Activated CD4-positive, CD25-positive, alpha-beta regulatory T cell treated with anti-CD3 and anti-CD28 coated beads, Interleukin-2, amount 50 U/mL, for 16 hours (primary cell): ENCODE measurements at places on chromosomes 6 and 20.

GRCh38 chr20:35039146-35039545 is 53.5 kb downstream of the TRPC4AP start:
- DNase-seq: no peak

- no peak for DNase-seq
Observed at GRCh38 chr6:37368961-37369320, 15.2 kb downstream of the RNF8 start.

DNA sequence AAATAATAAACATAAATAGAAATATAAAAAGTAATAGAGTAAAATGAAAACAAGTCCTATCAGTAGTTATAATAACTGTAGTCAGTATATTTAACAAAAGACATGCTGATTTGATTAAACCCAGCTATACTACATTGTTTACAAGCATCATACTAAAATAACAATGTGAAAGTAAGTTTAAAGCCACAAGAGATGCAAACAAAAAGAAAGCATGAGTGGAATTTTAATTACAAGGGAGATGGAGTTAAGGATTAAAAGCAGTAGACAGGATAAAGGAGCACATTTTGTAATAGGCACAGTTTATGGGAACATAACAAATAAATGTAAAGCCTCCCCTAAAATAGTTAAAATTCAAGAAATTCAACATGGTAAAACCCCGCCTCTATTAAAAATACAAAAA is 41.5 kb downstream of the SENP6 start:
- DNase-seq: no peak

DNA sequence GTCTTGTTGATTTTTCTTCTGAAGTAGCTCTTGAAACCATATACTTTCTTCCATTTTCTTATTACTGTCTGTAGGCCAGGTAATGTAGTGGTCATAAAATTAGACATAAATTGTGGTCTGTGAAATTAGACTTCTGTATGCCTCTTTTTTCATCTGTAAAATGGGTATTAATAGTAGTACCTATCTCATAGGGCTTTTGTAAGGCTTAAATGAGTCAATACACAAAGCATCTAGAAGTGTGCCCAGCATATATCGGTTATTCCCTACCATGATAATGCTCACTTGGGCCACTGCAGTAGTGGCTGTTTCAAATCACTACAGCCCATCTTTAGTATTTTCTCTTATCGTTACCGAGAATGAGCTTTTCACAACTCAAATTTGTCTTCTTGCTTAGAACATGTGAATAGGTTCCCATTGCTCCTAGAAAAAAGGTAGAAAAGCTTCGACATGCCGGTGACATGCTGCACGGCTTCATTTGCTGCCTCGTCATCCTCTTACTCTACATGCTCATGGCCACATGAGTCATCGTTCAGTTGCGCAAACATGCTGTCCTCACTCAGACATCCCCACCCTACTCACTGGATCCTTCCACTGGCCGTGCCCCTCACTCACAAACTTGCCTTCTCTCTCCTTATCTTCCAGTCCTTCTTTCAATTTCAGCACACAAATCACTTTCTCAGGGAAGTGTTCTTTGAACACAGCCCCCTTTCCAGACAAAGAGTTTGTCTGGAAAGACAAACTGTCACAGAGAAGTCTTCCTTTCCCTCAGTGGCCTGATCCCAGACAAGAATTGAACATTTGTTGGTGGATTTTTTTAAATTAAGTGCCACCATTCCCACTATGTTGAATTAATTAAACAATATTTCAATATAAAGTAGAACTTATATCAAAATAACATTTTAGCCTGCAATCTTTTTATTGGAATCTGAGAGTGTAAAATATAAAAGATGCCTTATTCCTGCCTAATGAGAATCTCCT is 32.2 kb upstream of the ERVFRD-1 start:
- DNase-seq: no peak

GRCh38 chr6:54737247-54737646 is 109.3 kb upstream of the FAM83B start:
- DNase-seq: no peak

DNA sequence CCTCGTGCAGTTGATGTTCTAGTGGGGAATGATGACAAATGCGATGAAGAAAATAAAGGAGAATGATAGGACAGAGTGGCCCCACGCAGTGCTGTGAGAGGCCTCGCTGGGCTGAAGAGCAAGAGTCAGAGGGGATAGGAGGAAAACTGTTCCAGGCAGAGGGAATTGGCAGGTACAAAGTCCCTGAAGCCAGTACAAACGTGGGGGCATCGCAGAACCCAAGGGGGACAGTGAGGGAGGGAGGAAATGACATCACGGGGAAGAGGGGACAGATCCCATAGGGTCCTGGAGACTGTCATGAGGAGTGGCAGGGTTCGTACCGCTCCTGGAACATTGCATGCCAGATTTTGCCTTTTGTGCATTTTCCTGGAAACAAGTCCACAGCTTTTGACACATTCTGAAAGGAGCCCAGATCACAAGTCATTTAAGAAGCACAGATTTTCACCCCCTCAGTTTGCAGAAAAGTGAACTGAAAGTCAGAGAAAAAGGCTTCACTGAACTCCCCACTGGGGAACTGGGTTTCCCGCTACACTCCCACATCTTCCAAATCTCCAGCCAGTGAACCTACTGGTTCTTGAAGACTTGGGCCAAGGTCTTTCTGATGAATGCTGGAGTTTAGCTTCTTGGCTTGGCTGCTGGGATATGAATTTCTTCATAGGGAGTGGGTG is 77.0 kb downstream of the SULF2 start:
- no peak for DNase-seq

DNA sequence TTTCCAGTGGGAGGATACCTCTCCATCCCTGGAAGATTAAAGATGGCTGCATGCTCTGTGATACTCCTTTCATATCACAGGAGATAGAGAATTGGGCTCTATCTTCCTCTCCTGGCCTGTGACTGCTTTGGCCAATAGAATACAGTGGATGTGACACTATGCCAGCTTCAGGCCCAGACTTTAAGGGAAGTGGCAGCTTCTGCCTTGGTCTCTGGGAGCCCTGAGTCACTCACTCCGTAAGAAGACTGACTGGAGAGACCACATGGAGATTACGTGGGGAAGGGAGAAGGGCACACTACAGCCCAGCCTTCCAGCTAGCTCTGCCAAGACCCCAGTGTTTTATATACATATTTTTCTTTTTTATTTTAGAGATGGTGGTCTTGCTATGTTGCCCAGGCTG is 10.4 kb upstream of the MMP9 start:
- DNase-seq: no peak

DNA sequence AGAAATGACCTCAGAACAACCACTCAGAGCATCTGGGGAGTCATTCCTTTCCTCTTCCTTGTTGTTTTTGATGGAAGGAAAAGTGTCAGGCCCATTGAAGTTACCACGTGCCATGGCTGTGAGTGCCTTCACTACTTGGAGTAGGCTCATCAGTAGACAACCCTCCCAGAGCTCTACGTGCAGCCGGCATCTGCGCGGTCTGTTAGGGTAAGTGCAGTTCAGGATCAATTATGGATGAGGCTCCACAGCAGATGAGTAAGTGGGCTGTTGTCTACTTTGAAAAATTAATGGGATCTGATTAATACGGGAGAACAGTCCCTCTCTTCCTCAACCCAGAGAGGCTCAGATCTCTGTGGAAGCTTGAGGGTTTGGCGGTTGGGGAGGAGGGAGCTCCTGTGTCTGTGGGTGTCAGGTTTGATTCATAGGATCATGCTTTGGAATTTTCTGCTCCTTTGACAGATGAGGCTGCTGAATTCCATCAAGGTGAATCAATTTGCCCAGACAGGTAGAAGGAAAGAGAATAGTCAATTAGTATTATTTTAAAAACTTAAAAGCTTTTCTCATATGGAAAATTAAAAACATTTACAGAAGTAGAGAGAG is 93.8 kb upstream of the TOX2 start:
- DNase-seq: no peak

DNA sequence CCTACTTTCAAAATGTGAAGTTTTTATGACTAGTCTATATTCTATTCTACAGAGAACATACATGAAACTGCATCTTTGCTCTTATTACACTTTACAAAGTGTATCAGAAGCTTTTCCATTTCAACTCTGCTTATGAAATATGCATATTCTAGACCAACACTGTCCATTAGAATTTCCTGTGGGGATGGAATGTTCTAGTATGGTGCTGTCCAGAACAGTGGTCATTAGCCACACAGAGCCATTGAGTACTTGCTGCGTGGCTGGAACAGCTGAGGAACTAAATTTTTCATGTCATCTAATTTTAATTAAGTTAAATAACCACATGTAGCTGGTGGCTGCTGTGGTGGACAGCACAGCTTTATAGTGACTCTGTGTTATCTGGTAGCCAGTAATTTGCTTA is 105.9 kb upstream of the PDE10A start:
- no peak for DNase-seq

DNA sequence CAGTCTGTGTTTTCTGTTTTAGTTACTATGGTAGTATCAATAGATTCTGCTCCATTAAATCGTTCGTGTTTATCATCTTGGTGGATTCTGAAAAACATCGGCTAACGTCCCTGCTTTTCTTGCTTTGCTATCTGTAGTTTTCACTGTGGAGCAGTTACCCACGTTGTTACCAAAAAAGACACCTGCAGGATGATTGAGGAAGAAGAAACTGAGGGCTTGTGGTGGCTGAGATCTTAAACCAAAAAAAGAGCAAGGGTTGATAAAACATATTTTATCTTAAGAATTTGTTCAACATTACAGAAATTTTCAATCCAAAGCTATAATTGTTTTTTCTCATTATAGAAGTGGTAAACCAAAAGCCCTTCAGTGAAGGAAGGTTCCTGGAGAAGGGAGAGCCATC is 166.3 kb downstream of the FARS2 start:
- DNase-seq: no peak

GRCh38 chr6:52243282-52243893 is 912 bp downstream of the IL17F start:
- DNase-seq: no peak

- no peak for DNase-seq
Observed at GRCh38 chr6:146767632-146768031, 168.9 kb downstream of the ADGB start.

DNA sequence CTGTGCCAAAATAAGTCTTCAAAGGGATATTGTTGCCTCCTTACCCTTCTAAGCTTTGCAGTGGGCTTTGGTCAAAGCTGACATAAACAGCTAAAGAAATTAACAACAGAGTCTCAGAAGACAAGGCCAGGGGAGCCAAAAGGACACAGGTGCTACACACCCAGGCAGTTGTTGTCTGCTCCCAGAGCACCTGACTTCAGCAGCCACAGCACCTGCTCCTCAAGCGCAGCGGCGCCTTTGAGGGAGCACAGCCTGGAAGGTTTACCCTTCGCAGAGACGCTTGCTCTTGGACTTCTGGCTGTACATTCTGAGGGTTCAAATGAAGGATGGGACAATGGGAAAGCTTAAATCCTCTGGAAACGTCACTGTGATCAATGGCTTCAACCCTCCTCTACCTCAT is 16.6 kb downstream of the B4GALT5 start:
- no peak for DNase-seq

DNA sequence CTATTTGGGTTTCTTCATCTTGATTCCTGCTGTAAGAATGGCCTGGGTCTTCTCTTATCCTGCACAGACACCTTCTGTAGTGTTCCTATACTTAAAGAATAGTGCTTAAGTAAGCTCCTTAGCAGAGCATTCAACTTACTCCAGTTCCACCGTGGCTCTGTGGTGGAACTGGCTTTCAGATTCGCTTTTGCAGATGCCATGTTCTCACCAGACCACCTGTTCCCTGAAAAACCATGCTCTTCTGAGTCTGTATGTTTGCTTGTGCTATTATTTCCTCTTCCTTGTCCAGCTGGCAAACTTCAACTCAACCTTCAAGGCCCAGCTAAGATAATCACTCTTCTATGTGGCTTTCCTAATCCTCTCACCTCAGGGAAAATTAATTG is 4.9 kb downstream of the ELMO2 start:
- no peak for DNase-seq

- DNase-seq: no peak
Observed at GRCh38 chr20:46347841-46348803, 39.8 kb upstream of the CDH22 start.

DNA sequence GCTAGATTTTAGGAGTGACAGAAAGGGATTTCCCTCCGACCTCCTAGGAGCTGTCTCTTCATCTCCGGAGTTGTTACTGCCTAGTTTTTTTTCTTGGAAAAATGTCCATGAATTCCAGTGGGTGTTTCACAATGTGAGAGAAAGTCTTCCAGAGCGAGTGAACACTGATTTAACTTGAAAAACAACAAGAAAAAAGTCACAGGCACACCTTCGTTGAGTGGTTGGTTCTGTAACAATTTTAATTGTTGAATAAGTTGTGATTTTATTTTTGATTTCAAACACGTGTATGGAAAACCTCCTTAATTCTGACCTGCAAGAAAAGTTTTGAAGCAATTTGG is 2.9 kb downstream of the TFAP2C start:
- DNase-seq: no peak

DNA sequence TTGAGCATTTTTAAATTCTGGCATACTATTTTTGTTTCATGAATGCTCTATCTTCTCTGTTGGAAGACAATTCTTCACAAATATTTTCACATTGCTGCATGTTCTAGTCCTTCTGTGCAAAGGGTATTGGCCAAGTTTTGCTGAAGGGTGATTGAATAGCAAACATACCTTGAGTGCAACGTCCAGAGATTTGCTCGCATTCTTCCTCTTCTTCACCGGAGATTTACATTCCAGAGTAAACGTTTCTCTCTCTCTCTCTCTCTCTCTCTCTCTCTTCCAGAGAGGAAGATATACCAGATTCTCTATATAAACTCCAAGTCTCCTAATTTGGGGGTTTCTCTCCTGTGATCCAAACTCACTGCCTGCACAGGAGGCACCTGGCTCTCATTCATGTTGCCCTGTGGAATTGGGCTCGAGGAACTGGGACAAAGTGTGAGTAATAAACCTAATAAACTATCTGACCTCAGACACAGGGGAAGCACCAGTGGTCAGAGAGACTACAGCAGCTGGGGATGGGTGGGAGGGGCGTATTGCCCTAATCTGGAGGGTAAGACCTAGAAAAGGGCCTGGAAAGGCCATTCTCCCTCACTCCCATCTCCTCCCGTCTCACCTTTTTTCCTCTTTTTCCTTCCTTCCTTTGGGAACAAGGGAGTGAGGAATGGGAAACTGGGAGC is 1.1 kb upstream of the TREML1 start:
- DNase-seq: no peak

- no peak for DNase-seq
Observed at GRCh38 chr6:140744659-140745320, 1370.3 kb upstream of the CITED2 start.

DNA sequence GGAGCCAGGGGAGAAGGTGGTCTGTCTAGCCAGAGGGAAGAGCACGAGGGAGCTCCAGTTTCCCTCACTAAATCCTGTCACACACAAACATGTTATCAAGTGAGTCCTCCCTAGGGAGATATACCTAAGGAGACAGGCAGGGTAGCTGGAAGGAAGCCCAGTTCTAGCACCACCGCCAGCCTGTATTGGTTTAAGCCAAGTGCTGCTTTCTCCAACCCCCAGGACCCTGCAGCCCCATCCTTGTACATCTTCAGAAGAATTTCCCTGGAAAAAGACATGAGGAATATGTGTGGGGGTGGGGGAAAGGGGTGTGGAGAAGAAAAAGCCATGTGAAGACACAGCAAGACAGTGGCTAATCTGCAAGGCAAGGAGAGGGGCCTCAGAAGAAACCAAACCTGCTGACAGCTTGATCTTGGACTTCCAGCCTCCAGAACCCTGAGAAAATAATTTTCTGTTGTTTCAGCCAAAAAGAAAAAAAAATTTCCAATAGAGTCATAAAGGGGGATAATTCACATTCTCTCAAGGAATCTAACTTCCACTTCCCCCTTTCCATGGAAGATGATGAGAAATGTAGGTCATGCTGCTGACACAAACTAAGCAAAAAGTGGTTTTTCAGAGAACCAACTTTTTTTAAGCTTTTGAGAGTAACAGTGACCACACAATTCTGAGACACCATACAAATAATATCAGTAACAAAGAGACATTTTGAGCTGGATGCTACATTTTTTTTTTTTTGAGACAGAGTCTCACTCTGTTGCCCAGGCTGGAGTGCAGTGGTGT is 103.2 kb upstream of the PRDM1 start:
- no peak for DNase-seq
